ENCODE measurements at places on chromosomes 4 and X.

DNA sequence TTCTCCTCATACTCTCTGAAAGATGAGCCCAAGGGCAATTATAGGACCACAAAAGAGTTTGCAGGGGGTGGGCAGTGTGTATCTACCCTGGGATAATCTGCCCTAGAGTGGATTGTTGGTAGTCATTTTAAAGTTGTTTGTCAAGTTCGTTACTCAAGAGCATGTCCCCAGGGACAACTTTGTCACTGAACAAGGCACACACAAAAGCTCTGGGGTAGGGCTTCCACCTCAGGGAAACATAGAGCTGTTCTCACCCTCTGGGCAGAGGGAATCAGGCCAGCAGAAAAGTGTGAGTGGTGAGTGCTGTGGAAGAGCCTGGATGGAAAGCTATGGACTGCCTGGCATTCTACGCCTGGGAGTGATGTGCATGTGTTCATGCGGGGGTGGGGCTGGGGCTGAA lies 23.3 kb upstream of the LEF1 start:
- no peak overlapping the region for H3K27ac ChIP-seq
- no peaks in the 10 kb centered on the region for H3K4me1 ChIP-seq
- H3K4me3 ChIP-seq, result no peak overlapping the region
- H3K27me3 ChIP-seq, result no peaks in the 10 kb centered on the region
- H3K36me3 ChIP-seq, result no peaks in the 10 kb centered on the region

- H3K4me1 ChIP-seq, result no peaks in the 10 kb centered on the region
- H3K27ac ChIP-seq, result no peak overlapping the region
- no peak overlapping the region for H3K4me3 ChIP-seq
- no peak for DNase-seq
- H3K27me3 ChIP-seq, result no peaks in the 10 kb centered on the region
These were observed 46.8 kb upstream of the PASD1 start for GRCh38 chrX:151516538-151517187.

GRCh38 chr4:67393699-67394281 lies 151.5 kb downstream of the CENPC start:
- H3K27me3 ChIP-seq, result no peaks in the 10 kb centered on the region
- H3K36me3 ChIP-seq, result no peaks in the 10 kb centered on the region
- no peak overlapping the region for H3K27ac ChIP-seq

- no peaks in the 10 kb centered on the region for H3K4me1 ChIP-seq
- no peak overlapping the region for H3K4me3 ChIP-seq
- no peak overlapping the region for H3K27ac ChIP-seq
These were observed 2.6 kb upstream of the BEX1 start for GRCh38 chrX:103066606-103067005.

DNA sequence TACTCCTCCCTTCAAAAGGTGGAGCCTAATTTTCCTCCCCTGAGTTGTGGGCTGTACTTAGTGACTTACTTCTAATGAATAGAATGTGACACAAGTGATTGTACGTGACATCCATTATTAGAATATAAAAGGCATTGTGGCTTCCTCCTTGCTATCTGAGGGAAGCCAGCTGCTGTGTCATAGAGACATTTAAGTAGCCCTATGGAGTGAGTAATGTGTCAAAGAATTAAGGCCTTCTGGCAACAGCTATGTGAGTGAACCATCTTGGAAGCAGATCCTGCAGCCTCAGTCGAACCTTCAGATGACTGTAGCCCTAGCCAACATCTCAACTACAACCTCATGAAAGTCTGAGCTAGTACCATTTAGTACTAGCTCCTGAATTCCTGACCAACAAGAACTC lies 76.1 kb downstream of the BCOR start:
- no peak overlapping the region for H3K27ac ChIP-seq
- no peaks in the 10 kb centered on the region for H3K27me3 ChIP-seq
- peaks cover 9% of the 10 kb centered on the region for H3K4me1 ChIP-seq

DNA sequence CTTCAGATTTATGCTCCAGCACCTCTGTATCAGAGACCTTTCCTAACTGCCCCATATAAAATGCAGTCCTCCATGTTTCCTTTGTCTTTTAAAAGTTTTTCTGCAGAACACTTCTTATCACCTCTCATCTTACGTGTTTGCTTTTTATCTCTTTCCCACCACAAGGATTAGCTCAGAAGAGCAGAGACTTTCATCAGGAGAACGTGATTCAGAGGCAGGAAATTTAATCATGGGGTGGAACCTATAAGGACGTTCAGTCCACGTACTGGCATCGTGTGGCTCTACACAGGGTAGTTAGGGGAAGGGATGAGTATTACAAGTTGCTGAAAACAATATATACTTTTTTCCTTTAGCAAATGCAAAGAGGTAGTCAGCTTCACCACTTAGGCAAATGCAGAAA lies 98.7 kb downstream of the SORBS2 start:
- no peak overlapping the region for H3K4me3 ChIP-seq
- H3K27me3 ChIP-seq, result no peaks in the 10 kb centered on the region
- no peaks in the 10 kb centered on the region for H3K4me1 ChIP-seq
- no peaks in the 10 kb centered on the region for H3K36me3 ChIP-seq

DNA sequence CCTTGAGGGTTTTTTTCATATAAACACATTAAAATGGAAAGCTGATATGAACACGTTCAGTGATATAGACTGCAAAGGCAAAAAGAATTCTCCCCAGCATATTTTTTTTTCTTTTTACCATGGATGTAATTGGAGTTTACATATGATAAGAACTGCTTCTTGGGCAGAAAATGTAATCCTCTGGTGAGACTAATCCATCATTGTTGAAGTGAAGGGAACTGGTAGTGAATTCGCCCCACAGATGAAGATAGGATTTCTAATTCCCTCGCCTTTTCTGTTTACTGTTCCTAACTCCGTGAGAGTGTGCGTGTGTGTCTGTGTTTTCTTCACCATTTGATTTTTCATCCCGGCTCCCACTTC lies 88.9 kb downstream of the GPR143 start:
- peaks cover 6% of the 10 kb centered on the region for H3K4me1 ChIP-seq
- no peak overlapping the region for H3K27ac ChIP-seq
- no peaks in the 10 kb centered on the region for H3K27me3 ChIP-seq
- H3K36me3 ChIP-seq, result no peaks in the 10 kb centered on the region

GRCh38 chr4:143225167-143225566 lies 40.5 kb downstream of the USP38 start:
- H3K27ac ChIP-seq, result no peak overlapping the region
- no peak overlapping the region for H3K4me3 ChIP-seq
- H3K27me3 ChIP-seq, result no peaks in the 10 kb centered on the region
- no peak for DNase-seq
- H3K36me3 ChIP-seq, result peaks cover 23% of the 10 kb centered on the region

DNA sequence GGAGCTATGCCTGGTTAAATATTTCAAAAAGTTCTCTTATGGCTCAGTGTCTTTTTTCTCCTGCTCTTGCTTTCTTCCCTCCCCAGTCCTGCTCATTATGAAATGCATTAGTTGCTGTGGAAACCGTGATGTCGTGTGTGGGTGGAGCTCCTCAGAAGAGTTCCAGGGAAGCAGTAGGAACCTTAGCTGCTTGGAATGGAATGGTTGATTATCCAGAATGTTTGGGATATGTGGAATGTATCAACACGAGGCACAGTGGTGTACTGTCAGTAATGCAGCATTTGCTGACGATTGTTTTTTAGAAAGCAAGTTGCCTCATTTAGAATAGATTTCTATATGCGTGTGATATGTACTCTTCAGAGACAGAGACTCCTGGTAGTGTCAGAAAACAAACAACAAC lies 333.2 kb downstream of the ARHGAP10 start:
- no peak overlapping the region for H3K4me3 ChIP-seq
- no peak overlapping the region for H3K27ac ChIP-seq

GRCh38 chrX:120350450-120351138 lies 11.3 kb upstream of the ATP1B4 start:
- no peak overlapping the region for H3K27ac ChIP-seq
- no peaks in the 10 kb centered on the region for H3K27me3 ChIP-seq
- no peak for DNase-seq
- no peak overlapping the region for H3K4me3 ChIP-seq
- no peaks in the 10 kb centered on the region for H3K36me3 ChIP-seq

DNA sequence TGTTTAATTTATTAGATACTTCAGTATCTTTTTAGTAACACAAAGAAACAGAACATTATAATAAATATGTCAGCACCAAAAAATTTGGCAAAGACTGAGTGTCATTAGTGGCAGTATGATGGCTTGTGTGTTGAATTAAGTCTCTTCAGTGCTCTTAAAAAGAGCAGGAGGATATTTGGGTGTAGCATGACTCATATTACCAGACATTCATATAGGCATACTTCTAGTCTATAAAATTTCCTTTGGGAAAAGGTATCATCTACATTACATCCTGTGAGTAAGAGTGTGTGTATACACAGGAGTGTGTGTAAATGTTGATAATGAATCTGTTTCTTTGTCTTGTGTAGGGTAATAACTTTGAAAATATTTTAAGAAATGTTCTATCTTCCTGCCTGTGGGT lies 135.7 kb downstream of the CNKSR2 start:
- H3K36me3 ChIP-seq, result peaks cover 6% of the 10 kb centered on the region
- no peaks in the 10 kb centered on the region for H3K27me3 ChIP-seq
- DNase-seq, result no peak
- H3K4me1 ChIP-seq, result no peaks in the 10 kb centered on the region
- H3K27ac ChIP-seq, result no peak overlapping the region
- H3K4me3 ChIP-seq, result no peak overlapping the region

DNA sequence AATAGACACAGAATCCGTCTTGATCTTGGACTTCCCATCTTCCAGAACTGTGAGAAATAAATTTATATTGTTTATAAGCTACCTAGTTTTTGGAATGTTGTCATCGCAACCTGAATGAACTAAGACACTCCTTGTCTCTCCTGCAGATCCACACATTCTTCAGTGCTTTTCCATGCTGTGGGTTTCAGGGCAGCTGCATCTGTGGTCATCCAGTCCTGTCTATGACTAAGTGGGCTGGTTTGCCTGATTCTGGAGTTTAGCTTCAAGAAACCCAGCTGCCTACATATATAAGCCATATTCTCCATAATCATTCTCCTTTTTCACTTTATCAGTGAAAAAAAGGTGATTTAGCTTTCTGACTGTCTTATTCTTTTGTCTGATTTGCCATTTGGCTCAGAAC lies 170.3 kb upstream of the KIT start:
- no peaks in the 10 kb centered on the region for H3K4me1 ChIP-seq
- no peak overlapping the region for H3K4me3 ChIP-seq
- no peak for DNase-seq

DNA sequence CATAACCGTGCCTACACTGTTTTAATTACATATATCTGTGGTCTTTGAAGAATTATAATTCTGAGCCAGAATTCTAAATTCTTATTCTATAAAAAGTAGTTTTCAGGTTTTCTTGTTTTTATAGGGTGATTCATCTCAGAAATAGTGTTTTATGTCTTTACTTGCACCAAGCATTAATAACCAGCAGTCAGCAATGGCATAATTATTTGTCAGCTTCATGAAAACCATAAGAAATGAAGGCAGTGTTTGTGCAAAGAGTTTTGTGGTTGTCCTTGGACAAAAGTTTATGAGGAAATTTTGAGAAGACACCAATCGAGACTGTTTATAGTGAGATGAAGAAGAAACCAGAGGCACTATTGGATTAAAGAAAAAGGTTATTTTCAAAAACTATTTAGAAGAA lies 37.2 kb downstream of the EDNRA start:
- no peak overlapping the region for H3K27ac ChIP-seq
- H3K4me3 ChIP-seq, result no peak overlapping the region
- H3K4me1 ChIP-seq, result no peaks in the 10 kb centered on the region
- peaks cover 4% of the 10 kb centered on the region for H3K27me3 ChIP-seq
- no peaks in the 10 kb centered on the region for H3K36me3 ChIP-seq
- no peak for DNase-seq

- no peak overlapping the region for H3K27ac ChIP-seq
- DNase-seq, result no peak
- no peaks in the 10 kb centered on the region for H3K4me1 ChIP-seq
- H3K4me3 ChIP-seq, result no peak overlapping the region
- no peaks in the 10 kb centered on the region for H3K36me3 ChIP-seq
- H3K27me3 ChIP-seq, result no peaks in the 10 kb centered on the region
These were observed 311.3 kb upstream of the HS3ST1 start for GRCh38 chr4:11739992-11740391.

- H3K27me3 ChIP-seq, result no peaks in the 10 kb centered on the region
- peaks cover 24% of the 10 kb centered on the region for H3K4me1 ChIP-seq
- peak overlapping the region; percentile 21 for H3K4me3 ChIP-seq
- no peak for DNase-seq
- H3K36me3 ChIP-seq, result peaks cover 40% of the 10 kb centered on the region
- H3K27ac ChIP-seq, result no peak overlapping the region
These were observed 2.4 kb downstream of the ZNF141 start for GRCh38 chr4:340011-340410.

GRCh38 chr4:174434455-174434854 lies 87.8 kb downstream of the HPGD start:
- no peak overlapping the region for H3K27ac ChIP-seq
- no peaks in the 10 kb centered on the region for H3K4me1 ChIP-seq
- DNase-seq, result no peak

- DNase-seq, result no peak
- H3K4me1 ChIP-seq, result peaks cover 17% of the 10 kb centered on the region
- no peak overlapping the region for H3K4me3 ChIP-seq
These were observed 70.8 kb downstream of the STIM2 start for GRCh38 chr4:26931451-26931850.

- H3K36me3 ChIP-seq, result no peaks in the 10 kb centered on the region
- H3K4me3 ChIP-seq, result no peak overlapping the region
- no peaks in the 10 kb centered on the region for H3K4me1 ChIP-seq
- H3K27ac ChIP-seq, result no peak overlapping the region
- H3K27me3 ChIP-seq, result no peaks in the 10 kb centered on the region
These were observed 227.1 kb downstream of the SH2D1A start for GRCh38 chrX:124573468-124573867.

DNA sequence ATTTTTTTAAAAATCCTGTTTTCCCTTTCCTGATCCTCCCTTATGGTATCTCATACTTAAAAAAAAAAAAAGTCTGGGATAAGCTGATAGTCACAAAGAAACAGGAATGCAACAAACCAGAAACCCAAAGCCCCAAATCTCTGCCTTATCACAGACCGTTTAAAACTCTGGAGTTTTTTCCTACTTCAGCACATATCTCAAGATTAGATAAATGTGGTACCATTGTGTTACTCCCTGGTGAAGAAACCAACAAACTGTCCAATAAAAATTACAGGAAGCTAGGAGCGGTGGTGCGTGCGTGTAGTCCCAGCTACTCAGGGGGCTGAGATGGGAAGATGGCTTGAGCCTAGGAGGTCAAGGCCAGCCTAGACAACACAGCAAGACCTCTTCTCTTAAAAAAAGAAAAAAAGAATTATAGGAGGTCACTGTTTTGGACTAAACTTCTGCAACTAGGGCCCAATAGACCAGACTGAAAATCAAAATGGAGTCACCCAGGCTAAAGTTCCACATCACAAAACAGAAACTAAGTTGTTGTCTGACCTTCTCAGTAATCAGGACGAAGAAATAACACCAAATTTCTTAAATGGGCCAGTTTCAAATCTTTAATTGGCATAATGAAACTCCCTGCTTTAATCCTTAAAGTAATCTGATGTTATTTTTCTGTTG lies 51.9 kb downstream of the RBM47 start:
- no peak for DNase-seq
- H3K4me3 ChIP-seq, result no peak overlapping the region
- H3K27ac ChIP-seq, result no peak overlapping the region
- H3K36me3 ChIP-seq, result no peaks in the 10 kb centered on the region
- no peaks in the 10 kb centered on the region for H3K4me1 ChIP-seq
- H3K27me3 ChIP-seq, result no peaks in the 10 kb centered on the region
